GM03348 (cell line): ENCODE measurements at places on chromosomes 5 and 9.

DNA sequence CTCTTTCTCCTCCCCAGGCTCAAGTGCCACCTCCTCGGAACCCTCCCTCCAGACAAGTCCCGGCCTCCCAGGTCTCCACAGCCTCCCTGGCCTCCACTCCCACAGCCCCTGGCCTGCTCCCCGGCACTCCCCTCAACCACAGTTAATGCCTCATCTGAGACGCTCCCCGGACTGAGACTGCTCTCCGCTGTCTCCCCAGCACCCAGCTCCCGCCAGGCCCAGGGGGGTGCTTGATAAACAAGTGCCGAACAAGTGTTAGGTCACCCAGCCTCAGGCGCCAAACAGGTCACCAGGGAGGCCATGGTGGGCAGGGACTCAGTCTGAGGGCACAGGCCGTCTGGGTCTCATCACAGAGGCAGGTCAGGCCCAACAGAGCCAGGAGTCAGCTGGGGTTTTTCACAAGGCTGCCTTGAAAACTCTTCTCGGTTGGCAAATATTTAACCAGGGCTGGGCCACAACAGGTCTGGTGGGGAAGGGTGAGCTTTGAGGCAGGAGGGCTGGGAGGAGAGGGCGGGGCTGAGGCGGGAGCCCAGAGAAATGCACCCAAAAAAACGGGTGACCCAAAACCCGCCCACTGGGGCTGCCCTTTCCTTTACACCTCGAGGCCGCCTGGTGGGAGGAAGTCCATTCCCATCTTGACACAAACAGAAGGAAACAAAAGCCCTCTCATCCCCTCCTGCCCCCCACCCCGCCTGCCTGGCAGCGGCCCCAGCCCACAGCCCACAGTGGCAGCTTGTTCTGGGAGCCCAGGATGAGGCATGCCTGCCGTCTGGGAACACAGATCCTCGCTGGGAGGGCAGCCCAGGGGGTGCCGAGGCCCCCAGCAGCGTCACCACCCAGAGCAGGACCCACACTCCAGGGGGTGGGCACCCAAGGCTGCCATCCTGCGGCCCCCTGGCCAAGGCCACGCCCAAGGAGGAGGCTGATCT, 66.6 kb upstream of the STXBP1 start:
- peak; percentile 55 for DNase-seq

DNA sequence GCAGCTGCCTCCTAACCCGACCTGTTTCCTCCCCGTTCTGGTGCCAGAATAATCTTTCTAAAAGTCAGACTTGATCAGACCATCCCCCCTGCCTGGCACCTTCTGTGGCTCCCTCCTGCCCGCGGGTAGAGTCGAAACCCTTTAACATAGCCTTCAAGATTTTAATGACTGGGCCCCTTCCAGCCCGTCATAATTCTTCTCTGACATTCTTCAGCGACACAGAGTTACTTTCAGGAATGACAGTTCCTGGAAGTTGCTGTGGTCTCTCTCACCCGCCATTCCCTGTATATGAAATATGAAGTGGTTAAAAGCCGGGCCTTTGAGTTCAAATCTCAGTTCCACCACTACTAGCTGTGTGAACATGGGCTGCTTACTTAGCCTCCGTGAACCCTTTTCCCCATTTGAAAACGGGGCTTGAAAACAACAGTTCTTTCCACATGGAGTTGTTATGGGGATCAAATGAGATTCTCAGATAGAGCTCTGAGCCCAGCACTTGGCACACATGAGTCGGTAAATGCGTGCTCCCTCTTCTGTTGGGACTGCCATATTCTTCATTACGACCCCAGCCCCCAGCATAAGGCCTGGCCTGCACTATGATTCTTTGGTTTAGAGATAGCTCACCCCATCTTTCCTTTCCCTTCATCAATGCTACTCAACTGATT, 737 bp downstream of the NANS start:
- DNase-seq = no peak

GRCh38 chr5:53607886-53608285, 47.4 kb downstream of the NDUFS4 start:
- DNase-seq = peak; percentile 19

GRCh38 chr9:130883479-130883878, 13.1 kb downstream of the QRFP start:
- DNase-seq = no peak

DNA sequence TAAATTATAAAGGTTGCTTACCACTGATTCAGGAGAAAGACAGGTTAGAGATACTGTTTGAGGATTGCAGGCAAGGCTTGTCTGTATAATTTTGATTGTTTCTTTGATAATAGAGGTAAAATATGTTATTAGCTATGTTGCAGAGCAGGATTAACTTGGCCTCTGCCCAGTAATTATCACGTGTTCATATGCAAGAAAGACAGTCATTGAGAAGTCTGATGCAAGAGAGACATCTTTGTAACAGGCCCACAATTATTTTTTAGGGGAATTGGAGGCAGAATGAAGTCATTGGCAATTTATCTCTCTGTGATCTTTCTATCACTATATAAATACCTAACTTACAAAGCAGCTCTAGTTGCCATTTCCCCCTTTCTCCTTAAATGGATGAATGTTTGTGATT, 46.0 kb downstream of the SLC44A1 start:
- DNase-seq = peak; percentile 38

DNA sequence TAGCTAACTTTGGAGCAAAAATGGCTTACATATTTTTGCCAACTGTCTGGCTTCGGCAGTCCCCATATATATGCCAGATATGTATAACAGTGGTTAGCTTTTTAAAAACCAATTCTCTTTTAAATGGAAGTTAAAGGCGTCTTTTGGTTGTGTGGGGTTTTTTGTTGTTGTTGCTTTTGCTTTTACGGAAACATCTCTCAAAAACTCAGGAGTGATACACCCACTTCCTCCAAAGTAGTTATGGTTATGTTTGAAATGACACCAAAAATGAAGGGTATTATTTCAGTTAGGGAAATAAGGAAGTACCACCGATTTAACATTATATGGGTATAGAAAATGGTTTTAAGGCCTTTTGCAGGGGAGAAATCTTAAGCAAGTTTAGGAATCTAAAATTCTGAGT, 2.3 kb downstream of the CNOT8 start:
- no peak for DNase-seq

DNA sequence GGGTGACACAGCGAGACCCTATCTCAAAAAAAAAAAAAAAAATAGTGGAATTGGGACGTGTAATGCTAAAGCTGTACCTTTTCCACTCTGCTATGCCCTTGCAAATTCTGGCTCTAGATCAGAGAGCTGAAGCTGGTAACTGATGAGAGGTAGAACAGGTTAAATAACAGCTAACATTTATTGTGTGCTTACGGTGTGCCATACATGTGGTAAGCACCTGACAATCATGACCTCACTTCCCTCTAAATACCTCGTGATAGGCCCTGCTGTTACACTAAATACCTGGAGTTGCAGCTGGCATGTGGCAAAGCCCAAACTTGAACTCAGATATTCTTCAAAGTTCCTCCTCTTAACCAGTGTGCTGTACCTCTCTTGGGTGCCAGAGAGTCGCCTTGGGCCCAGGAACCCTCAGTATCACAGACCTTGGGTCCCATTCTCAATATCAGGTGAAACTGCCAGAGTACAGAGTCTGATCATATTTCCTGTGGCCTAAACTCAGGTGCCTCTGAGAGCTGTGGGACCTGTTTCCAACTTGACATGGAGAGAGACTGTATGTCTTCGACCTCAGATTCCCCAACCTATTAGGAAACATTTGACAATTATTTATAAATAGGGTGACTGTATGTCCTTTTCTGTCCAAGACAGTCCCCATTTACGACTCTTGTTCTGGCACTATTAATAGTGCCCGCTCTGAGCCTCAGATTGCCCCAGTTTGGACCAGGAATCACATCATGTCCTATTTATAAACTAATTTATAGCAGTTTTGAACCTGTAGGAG, 4.8 kb downstream of the ARL10 start:
- DNase-seq = no peak

- DNase-seq = peak; percentile 49
These were observed 111.1 kb upstream of the KLF9 start for GRCh38 chr9:70525519-70525918.

DNA sequence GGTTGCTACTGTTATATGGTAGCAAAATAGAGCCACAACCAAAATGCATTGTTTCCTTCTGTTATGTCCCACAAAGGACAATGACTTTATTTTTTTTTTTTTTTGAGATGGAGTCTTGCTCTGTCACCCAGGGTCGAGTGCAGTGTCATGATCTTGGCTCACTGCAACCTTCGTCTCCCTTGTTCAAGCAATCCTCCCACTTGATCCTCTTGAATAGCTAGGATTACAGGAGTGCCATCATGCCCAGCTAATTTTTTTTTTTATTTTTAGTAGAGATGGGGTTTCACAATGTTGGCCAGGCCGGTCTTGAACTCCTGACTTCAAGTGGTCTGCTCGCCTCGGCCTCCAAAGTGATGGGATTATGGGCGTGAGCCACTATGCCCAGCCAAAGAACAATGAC, 527.7 kb upstream of the SGCD start:
- DNase-seq = no peak

DNA sequence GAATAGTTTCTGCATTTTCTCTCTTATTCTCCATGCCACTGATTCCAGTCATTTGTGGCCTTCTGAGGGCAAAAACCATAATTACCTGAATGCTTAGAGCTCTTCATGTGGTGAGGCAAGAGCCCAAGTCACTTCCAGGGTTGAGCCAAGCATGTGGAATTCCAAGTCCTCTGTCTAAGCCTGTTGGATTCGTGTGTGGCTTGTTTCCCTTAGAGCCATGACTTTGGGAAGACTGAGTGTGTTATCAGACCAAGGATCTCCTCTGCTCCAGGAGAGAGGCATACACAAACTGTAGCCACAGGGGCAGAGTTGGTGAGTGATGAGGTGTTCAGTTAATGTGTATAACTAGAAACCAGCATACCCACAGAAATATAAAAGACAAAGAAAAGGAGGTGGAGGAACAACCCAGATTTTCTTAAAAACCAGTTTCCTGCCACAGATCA, 27.1 kb downstream of the SLC22A5 start:
- no peak for DNase-seq

GRCh38 chr9:117696154-117696553, 8.0 kb upstream of the TLR4 start:
- no peak for DNase-seq

- peak; percentile 86 for DNase-seq
These were observed 73.6 kb upstream of the ZNF622 start for GRCh38 chr5:16539169-16539666.

- no peak for DNase-seq
These were observed 115.7 kb downstream of the NFIB start for GRCh38 chr9:14198047-14198840.

GRCh38 chr9:89597711-89598362, 7.0 kb upstream of the GADD45G start:
- peak; percentile 77 for DNase-seq

GRCh38 chr5:111447822-111448221, 64.5 kb downstream of the STARD4 start:
- no peak for DNase-seq

- peak; percentile 26 for DNase-seq
These were observed 127.8 kb downstream of the MED27 start for GRCh38 chr9:131951905-131952304.

GRCh38 chr9:113963017-113963620, 87.0 kb downstream of the ZNF618 start:
- peak; percentile 65 for DNase-seq

DNA sequence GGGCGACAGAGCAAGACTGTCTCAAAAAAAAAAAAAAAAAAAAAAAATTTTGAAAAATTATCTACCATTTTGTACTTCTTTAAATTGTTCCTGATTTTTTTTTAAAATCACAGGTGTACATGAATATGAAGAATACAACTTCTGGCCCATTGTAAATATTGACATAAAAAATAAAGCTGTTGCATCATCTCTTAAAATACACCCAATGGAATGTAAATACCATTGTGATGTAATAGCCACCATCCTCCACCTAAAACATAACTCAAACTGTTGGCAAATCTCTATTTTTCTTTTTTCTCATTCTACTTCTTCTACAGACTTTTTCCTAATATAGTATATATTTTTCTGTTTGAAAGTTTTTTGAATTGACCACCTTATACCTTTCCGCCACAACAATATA, 61.0 kb upstream of the TEX48 start:
- no peak for DNase-seq

DNA sequence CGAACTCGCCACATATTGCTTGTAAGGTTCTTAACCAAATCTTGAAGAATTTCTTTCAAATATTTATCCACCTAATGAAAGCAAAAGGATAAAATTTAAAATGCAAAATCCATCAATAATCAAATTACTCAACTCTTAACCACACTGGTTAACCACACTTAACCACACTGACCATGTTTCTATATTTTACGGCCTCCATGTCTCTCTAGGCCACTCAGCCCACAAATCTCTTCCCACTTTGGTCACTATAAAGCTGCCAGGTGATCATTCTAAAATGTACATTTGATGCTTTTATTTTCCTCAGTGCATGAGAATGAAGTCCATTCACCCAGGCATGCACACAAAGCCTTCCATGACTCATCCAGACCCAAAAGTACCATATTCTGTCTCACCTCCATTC, 56.4 kb upstream of the OR2K2 start:
- DNase-seq = no peak

DNA sequence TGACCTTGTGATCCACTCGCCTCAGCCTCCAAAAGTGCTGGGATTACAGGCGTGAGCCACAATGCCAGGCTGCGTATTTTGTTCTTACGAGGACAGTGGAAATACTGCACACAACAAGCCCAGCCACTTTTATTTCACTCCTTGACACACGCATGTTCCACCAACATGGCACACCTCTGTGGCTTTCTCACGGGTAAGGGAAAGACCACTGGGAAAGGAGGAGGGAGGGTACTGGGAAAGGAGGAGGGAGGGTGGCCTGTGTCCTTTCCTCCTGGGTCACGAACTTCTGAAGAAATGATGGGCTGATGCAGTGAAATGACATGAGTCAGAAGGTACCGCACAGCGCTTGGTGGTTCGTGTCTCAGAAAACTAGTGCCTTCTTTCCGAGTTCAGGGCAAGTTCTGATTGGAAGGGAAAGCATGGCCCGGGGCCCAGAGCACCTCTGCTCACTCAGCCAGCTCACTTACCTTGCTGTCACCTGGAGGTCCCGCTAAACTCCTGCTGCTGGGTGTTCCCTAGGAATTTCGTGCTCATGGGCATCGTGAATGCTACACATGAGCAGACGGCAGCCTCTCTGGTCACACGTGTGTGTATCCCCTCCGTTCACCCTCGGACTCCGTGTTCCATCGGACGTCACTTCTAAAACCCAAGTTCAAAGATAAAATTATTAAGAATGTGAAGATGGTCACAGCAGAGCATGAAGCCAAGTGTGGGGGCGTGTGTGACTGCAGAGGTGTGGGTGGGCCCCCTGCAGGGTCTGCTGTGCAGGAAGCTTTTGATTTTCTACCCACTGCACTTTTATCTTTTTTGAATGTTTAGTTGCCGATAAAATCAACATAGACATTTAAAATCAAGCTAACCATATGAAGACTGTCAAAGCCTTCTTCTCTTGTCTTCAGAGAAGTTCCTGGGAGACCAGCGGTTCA, 42.9 kb downstream of the LAMC3 start:
- no peak for DNase-seq

GRCh38 chr5:122163121-122164069, 34.0 kb downstream of the ZNF474 start:
- DNase-seq = peak; percentile 79

DNA sequence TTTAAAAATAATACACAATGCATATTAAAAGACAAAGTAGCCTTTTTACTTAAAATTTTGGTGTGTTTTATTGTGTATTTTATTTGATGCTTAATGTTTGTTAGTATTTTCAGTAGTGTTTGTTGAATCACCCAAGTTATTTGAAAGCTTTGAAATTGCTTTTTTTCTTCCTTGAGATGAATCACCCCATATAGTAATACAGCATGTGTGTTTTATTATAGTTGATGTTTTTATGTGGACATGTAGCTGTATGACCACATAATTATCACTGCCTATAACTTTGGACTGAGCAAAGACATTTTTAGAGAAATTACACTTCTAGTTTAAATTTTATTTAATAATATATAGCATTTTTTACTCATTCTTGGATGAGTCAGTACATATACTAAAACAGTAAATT, 18.0 kb downstream of the FAM174A start:
- peak; percentile 4 for DNase-seq
